ENCODE measurements at places on chromosomes 5 and 9.

DNA sequence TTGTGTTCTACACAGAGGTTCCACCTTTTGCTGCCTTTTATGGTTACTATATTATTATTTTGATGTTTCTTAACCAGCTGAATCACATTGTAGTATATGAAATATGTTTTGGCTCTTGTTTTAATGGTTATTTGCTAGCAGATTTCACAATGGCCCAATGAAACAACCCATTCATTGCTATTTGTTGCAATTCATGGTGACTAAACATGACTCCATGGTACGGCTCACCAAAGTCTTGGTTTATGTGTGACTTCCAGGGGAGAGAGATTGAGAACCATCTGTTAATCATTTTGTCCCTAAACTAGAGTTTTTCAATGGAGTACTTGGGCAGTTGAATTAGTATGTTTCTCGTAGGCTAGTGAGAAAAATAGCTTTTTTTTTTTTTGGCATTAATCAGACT is 108.4 kb downstream of the GHR start:
- DNase-seq: no peak

DNA sequence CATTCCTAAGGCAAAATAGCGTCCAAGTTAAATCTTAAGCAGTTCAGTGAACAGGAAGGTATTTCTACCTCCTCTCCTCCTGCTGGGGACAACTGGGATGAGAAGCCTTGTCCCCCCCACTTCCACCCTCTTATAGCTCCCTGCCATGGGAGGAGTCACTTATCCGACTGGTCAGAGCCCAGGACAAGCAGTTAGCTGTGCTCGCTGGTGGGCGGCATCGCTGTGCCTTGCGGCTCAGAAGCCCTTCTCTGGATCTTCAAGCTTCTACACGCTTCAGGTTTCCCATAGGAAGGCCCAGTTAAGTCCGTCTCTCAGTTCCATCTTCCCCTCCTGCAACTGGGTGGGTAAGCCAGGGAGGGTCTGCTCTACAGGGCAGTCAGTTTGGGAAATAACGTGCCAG is 77.2 kb downstream of the PAX5 start:
- no peak for DNase-seq

GRCh38 chr9:126705767-126706697 is 92.3 kb downstream of the LMX1B start:
- DNase-seq: peak; percentile 73

DNA sequence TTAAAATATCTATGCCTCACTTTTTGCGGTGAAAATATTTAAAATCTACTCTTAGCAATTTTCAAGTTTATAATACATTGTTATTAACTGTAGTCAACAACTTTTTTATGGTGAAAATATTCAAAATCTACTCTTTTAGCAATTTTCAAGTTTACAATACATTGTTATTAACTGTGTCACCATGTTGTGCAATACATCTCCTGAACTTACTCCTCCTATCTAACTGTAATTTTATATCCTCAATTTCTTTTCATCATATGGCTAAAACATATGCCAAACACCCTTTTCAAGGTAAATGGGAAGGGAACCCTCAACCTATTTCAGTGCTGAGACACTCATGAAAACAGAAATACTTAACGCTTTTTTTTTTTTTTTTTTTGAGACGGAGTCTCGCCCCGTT is 982.7 kb upstream of the DMAC1 start:
- no peak for DNase-seq
